ENCODE measurements at places on chromosomes 6 and 20. TPM values are rescaled to one million over a fixed set of nuclear protein-coding genes. Genes with fewer than 3 reads are reported as not detected.

The ROS1 gene
- not detected for polyA plus RNA-seq

The PAK5 gene
- polyA plus RNA-seq: not detected

The MAP3K4 gene
- polyA plus RNA-seq: 14.5 TPM

The DCDC2 gene
- 0.64 TPM for polyA plus RNA-seq

The EPPIN gene
- not detected for polyA plus RNA-seq

The BPIFB6 gene
- not detected for polyA plus RNA-seq

- DNase-seq: peak; percentile 54
These were observed 56.1 kb upstream of the STMND1 start for GRCh38 chr6:17045581-17046322.

DNA sequence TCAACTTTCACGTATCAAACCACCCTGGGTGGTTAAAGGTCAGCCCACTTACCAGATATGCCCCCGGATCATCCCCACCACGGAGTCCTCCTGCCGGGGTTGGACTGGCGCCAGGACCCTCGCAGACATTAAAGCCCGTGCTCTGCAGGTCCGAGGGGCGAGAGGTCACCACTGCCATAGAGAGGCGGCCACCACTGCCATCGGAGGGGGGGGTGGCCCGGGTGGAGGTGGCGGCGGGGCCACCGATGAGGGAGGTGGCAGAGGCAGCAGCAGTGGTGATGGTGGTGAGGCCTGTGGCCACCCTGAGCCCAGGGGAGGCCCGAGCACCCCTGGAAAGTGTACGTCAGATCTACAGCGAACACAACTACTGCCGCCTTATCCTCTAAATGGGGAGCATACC is 76.3 kb downstream of the ASXL1 start:
- no peak for DNase-seq

DNA sequence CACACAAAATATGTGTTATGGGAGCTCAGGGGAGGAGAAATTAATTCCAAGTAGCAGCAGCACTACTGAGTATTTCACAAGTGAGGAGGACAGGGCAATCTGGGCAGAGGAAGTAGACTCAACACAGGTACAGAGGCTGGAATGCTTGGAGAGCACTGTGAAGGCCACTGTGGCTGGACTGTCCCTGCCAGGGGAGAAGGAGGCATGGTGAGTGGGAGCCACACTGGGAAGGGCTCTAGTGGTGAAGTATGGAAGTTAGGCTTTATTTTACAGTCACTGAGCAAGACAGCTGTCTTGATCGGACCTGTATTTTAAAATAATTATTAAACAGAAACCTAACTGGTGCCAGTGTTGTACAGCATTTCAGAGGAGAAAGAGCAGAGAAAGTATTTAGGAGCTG is 28.8 kb downstream of the FAM229B start:
- no peak for DNase-seq

DNA sequence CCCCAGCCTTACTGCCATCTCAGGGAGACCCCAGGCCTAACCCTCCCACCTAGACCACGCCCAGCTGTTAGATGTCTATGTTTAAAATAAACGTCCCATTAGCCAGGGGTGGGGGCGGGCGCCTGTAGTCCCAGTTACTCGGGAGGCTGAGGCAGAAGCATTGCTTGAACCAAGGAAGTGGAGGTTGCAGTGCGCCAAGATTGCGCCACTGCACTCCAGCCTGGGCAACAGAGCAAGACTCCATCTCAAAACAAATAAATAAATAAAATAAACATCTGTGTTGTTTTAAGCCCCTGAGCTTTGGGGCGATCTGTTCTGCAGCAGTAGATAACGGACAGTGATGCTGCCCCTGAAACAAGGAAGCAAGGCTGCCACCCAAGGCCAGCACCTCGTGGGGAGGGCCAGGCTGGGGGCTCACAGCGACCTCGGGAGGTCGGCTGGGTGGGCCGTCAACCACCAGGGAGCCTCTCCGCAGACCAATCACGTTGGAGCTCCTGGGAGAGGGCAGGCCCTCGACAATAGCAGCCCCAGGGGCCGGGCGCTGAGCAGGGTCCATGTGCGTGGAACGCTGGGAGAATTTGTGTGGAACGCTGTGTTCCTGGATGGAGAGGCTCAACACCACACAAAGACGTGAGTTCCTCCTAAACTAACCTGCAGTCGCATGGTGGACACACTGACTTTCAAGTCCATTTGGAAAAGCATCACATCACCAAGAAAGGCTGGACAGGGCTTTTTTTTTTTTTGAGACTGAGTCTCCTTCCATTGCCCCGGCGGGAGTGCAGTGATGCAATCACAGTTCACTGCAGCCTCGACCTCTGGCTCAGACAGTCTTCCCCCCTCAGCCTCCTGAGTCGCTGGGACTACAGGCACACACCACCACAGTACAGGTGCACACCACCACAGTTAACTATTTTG is 1.0 kb upstream of the HELZ2 start:
- DNase-seq: peak; percentile 43

DNA sequence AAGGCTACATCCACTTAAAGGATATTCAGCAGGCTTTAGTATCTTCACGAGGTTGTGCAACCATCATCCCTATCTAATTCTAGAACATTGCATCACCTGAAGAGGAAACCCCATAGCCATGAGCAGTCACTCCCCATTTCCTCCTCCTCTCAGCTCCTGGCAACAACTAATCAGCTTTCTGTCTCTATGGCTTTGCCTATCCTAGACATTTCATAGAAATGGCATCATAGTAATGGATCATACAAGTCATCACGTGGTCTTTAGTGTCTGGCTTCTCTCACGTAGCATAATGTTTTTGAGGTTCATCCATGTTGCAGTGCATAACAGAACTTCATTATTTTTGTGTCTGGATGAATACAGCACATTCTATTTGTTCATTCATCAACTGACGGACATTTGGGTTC is 20.5 kb downstream of the SNAI1 start:
- DNase-seq: peak; percentile 98

DNA sequence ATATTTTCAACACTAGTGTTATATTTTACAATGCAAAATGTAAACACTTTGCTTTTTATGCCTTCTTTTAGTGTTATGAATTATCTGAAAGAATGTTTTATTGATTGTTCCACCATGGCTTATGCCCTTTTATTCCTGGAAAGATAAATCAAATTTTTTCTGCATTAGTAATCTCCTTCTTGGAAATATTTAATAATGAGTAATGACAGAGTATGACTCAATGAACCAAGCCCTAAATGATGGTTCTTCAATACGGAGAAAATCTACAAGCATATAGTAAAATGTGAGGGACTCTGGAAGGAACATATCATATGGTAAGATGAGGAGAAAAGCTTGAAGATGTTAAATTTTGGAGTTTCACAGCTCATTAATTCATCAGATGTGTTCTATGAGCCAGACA is 929.6 kb downstream of the C6orf118 start:
- DNase-seq: no peak

- no peak for DNase-seq
These were observed 197.9 kb downstream of the CDH4 start for GRCh38 chr20:61449916-61450315.

DNA sequence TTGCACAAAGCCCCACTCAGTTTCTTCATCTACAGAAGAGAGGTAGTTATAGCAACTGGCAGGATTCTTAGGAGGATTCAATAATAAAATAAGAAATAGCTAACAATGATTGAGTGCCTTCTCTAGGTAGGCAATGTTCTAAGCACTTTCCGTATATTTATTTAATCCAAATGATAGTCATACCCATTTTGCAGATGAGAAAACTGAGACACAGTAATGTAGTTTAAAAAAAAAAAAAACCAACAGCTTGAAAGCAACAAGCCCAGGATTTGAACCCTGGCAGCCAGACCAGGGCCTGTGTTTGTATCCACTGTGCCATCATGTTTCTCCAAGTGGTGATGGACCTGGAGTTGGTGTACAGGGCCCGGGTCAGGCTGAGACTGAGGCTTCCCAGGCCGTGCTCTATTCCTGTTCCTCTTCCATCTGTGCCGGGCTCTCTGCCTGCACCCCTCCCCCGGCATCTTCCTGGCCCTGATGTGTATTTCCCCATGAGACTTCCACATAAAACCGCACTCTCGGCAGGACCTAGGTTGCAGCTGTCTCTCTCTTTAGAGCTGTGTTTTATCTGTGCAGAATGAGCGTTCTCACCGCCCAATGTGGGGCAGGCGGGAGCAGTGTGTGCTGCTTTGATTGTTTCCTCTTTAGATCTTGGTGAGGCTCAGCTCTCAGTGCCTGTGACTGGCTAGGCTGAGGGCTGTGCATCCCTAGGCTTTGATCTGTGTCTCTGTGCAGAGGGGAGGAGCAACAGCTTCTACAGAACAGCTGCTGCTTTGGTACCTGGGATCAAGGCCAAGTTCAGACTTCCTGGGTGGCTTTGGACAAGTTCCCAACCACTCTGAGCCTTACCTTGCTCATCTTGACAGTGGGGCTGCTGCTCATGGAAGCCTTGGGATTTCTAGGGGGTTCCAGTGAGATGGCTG is 49.5 kb downstream of the TOX2 start:
- DNase-seq: no peak

DNA sequence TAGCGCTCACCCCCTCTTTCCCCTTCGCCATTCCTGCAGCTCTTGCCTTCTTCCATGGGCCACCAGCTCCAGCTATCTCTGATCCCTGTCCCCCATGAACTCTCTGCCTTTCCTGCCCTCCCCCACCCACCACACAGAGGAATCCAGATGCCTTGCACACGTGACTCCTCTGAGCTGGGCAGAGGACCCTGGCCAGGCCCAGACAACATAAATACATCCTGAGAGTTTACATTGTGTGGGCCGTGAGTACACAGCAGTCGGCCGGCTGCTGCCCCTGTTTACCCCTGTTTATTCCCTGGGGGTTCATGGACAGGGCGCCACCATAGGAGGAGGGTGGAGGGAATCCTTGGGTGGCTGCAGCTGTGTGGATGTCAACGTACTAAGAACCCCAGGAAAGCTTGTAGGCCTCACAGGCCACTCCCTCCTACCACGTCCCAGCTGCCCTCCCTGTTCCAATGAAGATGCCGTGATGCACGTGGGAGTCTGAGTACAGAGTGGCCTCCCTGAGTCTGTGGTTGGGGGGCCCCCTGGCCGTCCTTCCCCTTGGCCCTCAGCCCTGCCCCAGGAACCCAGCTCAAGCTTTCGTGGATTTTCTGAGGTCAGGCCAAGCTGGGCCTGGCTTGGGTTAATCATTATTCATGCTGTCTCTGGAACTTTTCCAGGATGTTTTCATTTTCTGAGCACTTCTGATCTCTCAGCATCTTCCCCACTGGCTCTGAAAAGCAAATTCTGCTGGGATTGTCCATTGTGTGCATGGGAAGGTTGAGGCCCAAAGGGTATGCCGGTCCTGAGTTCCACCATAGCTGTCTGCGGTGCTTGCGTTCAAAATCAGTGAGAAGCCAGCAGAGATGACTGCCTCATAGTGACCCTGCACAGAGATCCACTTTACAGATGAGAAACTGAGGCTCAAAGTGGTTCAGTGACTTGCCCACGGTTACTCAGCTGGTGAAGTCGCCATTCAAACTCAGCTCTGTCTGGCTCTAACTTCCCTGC is 136.3 kb downstream of the MRPL14 start:
- DNase-seq: peak; percentile 63

DNA sequence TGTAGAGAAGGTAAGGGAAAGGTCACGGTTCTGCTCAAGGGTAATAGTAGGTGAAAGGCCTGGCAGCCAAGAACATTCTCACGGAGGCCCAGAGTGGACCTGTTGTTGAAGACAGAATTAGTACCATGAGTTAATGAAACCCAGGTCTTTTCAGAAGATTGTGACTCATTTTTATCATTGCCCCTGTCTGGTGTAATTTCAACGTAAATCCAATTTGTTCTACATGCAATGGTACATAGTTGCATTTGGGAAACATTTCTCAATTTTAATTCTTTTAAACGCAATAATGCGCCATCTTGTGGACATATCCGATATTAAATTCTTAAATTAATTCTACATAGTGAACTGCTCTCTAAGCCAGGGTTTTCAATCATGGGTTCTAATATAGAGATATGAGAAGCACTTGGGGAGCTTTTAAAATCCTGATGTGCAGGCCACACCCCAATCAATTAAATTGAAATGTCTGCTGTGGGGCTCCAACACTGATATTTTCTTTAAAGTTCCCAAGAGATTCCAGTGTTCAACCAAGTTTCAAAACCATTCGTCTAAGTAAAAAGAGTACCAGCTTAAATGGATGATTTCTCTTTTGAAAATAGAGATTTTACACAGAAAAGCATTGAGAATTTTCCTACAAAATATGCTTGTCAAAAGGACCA is 257.4 kb downstream of the PLCB1 start:
- peak; percentile 80 for DNase-seq

DNA sequence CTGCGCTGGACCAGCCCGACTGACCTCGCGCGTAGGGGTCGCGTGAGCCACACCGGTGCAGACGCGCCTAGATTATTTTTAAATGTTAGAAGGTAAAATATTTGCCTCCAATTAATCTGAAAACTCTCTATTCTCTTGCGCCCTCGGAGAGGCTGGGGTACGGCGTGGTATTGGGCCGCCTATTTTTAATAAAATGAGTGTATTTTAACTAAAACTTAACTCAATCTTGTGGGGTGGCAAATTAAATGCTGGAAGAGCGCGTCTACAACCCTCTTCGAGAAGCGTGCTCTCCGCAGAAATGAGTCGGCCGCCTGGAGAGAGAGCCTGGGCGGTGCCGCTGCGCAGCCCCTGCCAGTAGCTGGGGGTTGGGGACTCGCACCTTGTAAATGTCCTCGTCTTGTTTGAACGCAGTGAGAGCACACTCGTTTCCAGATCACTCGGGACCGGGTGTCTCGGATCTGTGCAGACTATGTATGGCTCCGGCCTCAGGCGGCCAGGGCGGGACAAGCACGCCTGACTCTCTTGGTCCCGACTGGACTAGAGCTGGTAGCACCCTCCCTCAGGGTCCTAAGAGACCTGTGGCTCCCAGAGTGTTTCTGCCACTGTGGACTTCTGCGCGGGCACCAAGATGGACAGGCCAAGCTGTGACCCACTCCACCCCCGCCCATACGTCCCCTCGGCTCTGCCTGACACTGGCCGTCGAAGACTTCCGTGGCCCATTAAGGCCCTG is 2.0 kb upstream of the MAFB start:
- no peak for DNase-seq

- DNase-seq: no peak
These were observed 949 bp downstream of the MACROD2 start for GRCh38 chr20:13996265-13996664.

DNA sequence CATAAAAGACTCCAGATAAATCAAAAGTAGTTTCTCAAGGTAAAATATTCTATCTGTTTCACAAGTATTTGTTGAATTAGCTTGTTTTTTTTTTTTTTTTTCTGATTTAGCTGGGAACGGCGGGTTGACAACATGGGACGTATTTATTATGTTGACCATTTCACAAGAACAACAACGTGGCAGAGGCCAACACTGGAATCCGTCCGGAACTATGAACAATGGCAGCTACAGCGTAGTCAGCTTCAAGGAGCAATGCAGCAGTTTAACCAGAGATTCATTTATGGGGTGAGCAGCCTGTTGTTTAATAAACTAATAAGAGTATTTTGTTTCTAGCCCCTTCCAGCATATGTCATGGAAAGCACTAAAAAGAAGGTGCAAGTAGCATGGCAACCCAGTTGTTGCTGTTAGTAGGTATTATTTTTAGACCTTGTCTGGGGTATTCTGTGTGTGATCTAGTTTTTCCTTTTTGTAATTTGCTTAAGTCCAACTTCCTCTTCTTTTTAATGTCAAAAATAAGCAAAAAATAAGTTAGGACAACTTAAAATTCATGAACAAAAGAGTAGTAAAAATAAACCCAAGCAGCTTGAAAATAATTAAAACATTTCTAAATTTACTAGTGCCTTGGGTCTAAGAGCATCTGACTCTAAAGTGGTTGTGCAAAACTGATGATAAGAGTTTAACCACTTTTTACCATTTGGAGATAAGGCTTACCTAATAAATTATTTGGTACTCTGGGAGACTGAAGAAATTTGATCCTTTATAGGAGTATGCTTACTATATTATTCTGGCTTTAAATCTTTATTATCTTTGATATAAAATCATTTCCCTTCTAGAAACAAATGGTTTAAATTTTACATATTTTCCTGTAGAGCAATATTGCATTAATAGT is 70.8 kb upstream of the DYNLRB1 start:
- DNase-seq: no peak
